ENCODE measurements at places on chromosomes 11 and 22. TPM values are rescaled to one million over a fixed set of nuclear protein-coding genes. Genes with fewer than 3 reads are reported as not detected.

DNA sequence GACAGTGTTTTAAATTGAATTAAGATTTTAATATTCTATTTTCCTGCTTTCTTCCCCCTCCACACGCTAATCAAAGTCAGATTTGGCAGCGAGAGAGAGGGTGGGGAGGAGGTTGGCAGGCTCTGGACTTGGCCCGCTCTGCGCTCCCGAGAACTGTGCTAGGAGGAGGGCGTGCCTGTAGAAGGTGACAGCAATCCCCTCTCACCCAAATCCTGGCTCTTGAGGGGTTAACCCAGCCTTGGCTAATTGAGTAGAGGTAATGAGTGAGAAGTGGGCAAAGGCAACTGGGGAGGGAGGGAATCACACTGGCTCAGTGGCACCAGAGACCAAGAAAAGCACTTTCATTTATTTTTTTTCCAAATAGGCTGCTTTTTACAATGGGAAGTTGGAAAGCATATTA, 42.2 kb downstream of the BUD13 start:
- no peak overlapping the region for H3K4me3 ChIP-seq
- DNase-seq: no peak
- H3K27me3 ChIP-seq: peaks cover 15% of the 10 kb centered on the region
- H3K36me3 ChIP-seq: no peaks in the 10 kb centered on the region
- peaks cover 8% of the 10 kb centered on the region for H3K4me1 ChIP-seq
- no peak overlapping the region for H3K27ac ChIP-seq

- no peaks in the 10 kb centered on the region for H3K27me3 ChIP-seq
- H3K27ac ChIP-seq: no peak overlapping the region
- DNase-seq: peak; percentile 50
- H3K36me3 ChIP-seq: no peaks in the 10 kb centered on the region
- no peak overlapping the region for H3K4me3 ChIP-seq
These were observed 16.0 kb downstream of the TBX1 start for GRCh38 chr22:19776433-19777031.

DNA sequence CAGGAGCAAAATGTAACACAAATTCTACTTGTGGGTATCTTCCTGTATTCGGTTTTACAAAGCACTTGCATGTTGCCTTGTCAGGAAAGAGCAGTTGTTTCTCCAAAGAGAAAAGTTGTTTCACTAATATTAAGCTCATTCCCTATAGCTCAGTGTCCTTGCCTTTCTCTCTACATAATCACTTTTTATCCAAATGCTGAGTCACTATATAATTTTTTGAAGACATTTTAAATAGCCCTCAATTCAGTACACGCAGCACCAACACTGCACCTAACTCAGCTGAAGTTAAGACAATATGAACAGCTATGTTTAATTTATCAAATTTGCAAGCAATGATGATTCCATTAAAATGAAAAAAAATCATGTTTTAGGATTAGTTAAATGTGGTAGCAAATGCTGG, 14.5 kb upstream of the MRTFA start:
- peaks cover 32% of the 10 kb centered on the region for H3K4me1 ChIP-seq
- no peaks in the 10 kb centered on the region for H3K36me3 ChIP-seq
- H3K27me3 ChIP-seq: no peaks in the 10 kb centered on the region
- H3K27ac ChIP-seq: peak overlapping the region; percentile 97
- DNase-seq: peak; percentile 29

- no peak overlapping the region for H3K27ac ChIP-seq
- no peaks in the 10 kb centered on the region for H3K4me1 ChIP-seq
- H3K36me3 ChIP-seq: no peaks in the 10 kb centered on the region
- H3K27me3 ChIP-seq: no peaks in the 10 kb centered on the region
These were observed 410.7 kb upstream of the API5 start for GRCh38 chr11:42901084-42901483.

DNA sequence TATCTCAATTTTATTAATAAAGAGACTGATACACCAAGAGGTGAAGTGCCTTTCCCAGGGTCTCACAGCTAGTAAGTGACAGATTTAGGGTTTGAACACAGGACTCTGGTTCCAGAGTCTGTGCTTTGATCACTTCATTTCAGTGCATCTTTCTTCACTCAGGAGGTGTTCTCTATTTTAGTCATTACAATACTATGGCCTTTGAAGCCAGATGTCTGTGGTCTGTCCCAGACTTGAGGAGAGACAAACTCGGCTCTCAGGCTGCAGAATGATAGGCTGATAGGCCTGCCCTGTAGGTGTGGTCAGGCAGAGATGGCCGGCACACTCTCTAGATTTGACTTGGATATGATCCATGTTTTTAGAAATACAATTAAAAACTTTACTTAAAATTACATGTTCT, 478.5 kb upstream of the CCDC90B start:
- H3K4me1 ChIP-seq: no peaks in the 10 kb centered on the region
- no peak overlapping the region for H3K27ac ChIP-seq
- DNase-seq: no peak
- H3K4me3 ChIP-seq: no peak overlapping the region
- peaks cover 5% of the 10 kb centered on the region for H3K27me3 ChIP-seq

GRCh38 chr11:14860511-14860910, 31.5 kb downstream of the CYP2R1 start:
- H3K27me3 ChIP-seq: 0 out of 2 replicates have a peak, but pooled peaks cover 7% of the 10 kb centered on the region
- no peak overlapping the region for H3K4me3 ChIP-seq
- H3K27ac ChIP-seq: no peak overlapping the region
- H3K36me3 ChIP-seq: no peaks in the 10 kb centered on the region

The SPI1 gene
- not detected for total RNA-seq

The RAB38 gene
- 0.43 TPM for total RNA-seq

The RTN4RL2 gene
- total RNA-seq: 0.32 TPM

The VSIG10L2 gene
- not detected for total RNA-seq

Measured in GM23248 (cell line).